Activated T-cell treated with anti-CD3 and anti-CD28 coated beads for 48 hours (primary cell): ENCODE measurements at places on chromosomes 12 and 14.

DNA sequence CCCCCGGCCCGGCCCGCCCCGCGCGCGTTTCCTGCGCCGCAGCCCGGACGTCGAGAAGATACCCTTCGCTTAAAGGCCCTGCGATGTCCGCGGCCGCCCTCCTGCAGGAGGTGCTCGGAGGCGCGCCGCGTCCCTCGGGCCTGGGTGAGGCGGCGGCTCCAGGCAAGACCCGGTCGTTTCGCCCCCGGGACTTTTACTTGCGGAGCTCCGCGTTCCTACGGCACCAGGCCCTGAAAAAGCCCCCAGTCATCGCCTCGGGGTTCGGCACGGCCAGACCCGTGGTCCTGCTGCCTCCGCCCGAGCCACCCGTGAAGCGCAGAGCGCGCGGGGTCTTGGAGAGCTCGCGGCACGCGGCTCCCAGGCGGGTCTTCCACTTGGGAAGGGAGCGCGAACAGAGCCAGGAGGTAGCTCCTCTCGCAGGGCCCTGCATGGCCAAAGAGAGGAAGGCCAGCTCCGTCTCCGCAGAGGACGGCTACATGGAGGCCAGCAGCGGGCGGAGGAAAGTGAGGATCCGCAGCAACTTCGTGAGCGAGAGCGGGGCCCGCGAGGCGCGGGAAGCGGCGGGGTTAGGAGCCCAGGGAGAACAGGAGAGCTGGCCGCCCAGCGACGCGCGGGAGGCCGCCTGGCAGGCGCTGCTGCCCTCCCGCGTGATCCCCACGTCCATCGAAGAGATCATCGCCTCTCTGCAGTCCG lies 26.9 kb downstream of the TTC6 start:
- DNase-seq: no peak

GRCh38 chr14:90091393-90091792 lies 29.6 kb downstream of the KCNK13 start:
- DNase-seq: no peak

- DNase-seq: no peak
Observed at GRCh38 chr12:108634341-108634751, 652 bp upstream of the SELPLG start.

DNA sequence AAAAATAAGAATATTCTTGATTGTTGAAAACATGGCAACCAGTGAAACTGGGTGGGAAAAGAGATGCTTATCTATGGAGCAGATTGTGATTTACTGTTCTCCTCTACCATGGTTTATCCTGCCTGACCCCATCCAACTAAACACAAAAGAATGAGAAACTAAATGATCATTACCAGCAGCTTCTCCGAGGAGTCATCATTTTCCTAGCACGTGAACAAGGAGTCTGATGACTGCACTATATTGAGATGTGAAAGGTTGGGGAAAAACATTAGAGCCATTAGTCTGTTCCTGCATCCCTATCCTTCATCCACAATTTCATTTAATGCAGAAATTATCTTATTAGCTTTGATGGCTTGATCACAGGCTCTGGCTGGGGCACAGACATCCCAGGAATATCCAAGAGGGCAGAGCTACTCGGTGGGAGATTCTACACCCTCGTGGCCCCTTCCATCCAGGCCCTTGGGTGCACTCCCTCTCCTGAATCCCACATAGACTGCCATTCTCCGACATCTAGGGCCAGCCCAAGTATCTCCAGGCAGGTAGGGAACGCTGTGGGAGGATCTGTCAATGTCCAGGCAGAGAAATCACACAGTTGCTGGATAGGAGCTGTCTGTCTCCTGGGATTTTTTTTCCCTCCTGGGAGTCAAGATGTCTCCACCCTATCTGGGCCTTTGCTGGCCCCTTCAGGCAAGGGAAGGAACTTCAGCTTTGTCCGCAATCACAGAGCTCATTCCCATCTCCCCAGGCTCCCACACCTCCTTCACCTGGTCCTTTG lies 43.3 kb upstream of the DHRS4 start:
- DNase-seq: peak; percentile 7

DNA sequence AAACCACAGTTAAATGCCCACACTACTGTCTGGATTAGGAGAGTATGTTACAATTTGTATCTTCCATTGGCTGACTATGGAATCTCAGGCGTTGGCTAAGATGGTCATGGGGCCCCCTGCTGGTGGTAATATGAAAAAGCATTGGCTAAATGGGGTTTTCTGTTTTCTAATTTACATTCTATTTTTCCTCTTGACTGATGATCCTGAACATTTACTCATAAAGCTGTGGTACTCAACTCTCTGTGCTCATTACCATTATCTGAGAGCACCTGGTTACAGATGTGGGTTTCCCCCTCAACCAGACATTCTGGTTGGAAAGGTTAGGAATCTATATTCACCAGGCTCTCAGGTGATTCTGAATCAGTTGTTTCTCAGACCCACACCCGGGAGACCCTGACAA lies 64.8 kb downstream of the WSCD2 start:
- DNase-seq: no peak

DNA sequence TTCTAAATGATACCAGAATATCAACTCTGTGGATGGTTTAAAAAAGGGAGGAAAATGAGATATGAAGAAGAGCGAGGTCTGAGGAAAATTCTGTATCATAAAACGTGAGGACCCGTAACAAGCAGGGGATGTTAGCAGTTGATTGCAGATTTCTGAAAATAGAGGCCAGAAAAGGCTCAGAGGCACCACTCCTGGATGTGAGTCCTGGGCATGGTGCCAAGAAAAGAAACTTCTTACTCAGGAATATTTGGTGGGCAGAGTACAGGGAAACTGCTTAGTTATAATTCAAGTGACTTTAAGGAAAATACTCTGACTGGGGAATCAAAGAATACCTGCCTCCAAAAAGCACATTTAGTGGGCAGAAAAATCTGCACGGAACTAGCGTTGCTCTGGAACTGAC lies 85.5 kb downstream of the PRICKLE1 start:
- DNase-seq: no peak

DNA sequence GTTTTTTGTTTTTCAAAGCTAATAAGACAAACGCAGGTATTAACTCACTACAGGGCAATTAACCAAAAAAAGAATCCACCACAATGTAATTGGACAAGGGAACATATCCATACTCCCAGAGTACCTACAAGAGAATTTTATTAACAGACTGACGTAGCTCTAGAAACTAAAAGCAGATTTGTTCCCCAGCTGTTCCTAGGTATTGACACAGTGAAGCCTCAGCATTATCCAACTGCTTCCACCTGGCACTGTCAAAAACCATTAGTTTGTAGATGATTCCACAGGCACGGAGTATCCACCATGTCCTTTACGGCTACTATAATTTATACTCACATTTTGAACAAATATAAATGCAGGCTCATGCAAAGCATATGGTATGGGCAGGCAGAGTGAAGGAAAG lies 22.3 kb downstream of the PPM1H start:
- no peak for DNase-seq

GRCh38 chr12:65524666-65525065 lies 246.2 kb downstream of the MSRB3 start:
- no peak for DNase-seq

DNA sequence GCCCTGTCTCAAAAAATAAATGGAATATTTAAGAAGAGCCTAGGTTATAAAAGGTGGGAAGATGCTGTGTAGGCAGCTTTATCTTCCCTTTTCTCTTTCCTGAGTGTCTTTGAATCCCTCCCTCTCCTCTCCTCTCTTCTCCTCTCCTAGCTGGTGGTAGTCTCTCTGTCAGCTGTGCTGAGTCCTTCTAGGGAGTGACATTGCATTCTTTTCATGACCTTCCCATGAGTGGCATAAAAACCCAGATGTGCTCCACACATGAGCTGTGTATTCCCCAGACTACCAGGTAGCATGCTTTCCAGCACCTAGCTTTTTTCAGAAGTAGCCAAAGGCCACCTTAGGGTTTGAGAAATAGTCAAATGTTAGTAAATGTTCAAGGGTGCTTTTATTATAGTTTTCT lies 23.6 kb downstream of the SAMD4A start:
- DNase-seq: no peak

DNA sequence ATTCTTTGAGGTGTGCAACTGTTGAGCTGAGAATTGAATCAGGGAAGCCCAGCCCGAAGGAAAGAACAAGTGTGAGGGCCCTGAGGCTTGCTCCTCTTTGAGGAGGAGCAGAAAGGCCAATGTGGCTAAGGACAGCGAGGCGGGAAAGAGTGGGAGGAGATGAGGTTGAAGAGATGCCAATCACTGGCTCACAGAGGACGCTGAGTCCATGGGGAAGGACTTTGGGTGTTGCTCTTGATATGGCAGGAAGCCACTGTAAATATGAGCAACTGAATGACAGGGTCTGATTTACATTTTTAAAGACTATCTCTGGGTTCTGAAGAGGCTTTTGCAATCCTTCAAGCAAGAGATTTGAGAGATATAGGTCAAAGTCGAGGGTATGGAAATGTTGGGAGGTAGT lies 3.3 kb upstream of the APPL2 start:
- no peak for DNase-seq

DNA sequence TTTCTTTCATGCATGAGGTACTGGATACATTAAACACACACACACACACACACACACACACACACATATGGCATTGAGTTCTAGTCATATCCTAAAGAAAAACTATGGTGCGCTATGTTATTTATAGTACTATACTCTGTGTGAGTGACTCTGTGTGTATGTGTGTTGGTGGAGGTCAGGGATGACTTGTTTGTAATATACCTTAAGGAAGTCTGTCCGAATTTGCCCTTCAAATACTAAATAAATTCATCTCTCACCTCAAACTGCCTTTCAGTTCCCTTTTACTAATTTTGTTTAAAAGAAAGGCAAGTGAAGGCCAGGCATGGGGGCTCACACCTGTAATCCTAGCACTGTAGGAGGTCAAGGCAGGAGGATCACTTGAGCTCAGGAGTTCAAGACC lies 2.1 kb upstream of the AKAP5 start:
- no peak for DNase-seq

- DNase-seq: no peak
Observed at GRCh38 chr12:67545298-67545697, 103.2 kb upstream of the DYRK2 start.

- peak; percentile 70 for DNase-seq
Observed at GRCh38 chr14:68790644-68791077, 2.2 kb downstream of the ZFP36L1 start.

- peak; percentile 8 for DNase-seq
Observed at GRCh38 chr14:47278233-47278842, 397.1 kb downstream of the MDGA2 start.

- DNase-seq: no peak
Observed at GRCh38 chr14:72554994-72555608, 338.8 kb downstream of the DPF3 start.

DNA sequence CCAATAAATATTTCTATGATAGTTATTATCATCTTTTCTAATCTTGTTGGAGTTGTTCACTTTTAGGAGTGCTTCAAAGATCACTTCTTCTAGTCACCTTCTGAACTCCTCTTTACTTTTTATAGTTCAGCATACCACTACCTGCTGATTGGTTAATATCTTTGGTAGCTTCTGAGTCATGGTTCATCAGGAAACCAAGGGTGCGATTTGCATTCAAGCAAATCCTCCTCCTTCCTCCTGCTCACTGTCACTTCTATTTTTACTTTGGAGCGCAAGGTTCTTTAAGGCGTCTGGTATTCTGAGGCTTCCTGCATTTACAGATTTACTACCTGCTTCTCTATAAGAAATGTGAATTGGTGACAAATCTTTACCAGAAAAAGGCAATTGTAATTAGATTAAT lies 24.0 kb downstream of the SYT1 start:
- no peak for DNase-seq

DNA sequence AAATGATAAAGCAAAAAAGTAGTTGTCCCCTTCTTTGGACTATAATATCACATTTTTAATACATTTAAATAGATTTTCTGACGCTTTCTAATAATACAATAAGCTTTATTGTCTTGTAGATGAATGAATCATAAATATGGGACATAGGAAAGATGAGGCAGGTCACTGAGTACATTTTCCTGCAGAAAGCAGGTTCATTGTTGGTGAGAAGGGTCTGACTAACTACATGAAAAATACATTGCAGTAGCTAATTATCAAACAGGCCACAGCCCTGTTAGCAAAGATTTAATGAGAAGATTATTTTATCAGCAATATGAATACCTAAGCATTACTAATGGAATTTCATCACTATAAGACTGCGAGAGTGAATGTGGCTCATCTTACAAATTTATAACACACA lies 45.6 kb downstream of the ABCD2 start:
- DNase-seq: no peak

- DNase-seq: peak; percentile 98
Observed at GRCh38 chr12:56299853-56300643, at the start of gene CS. TSS of gene CS (minus strand) at chr12:56300330. CDS start at chr12:56300201, 129 bp downstream.

GRCh38 chr12:17197971-17198370 lies 592.0 kb upstream of the LMO3 start:
- no peak for DNase-seq

DNA sequence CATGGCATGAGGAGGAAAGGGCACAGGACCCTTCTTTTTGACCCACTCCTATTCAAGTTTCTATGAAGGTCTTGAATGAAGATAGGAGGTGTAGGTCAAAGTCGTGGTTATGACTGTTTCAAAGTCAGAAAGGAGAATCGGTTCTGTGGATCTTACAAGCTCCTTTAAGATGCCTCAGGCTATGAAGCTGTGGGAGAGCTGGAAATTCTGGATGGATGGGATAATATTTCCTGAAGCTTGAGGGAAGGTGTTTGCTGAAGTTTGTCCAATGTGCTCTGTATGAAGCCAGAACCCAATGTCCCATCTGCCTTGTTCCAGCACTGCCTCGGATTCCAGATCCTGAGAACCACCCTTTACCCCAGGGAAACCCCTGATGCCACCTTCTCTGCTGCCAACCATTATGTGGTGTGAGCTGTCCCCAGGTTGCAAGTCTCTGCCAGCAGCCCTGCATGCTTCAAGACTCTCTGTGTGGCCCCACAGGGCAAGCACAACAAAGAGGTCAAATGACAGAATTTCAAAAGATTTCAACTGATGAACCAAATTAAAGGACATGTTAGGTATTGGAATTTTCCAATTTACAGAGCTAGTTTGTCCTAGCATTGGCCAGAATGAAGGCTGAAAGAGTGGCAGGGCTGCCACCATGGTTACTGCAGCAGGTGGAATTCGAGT lies 472.0 kb downstream of the RGS6 start:
- no peak for DNase-seq

- no peak for DNase-seq
Observed at GRCh38 chr14:98171654-98172053, 1100.3 kb downstream of the BCL11B start.

- DNase-seq: peak; percentile 57
Observed at GRCh38 chr14:99628887-99629618, 15.9 kb upstream of the HHIPL1 start.

DNA sequence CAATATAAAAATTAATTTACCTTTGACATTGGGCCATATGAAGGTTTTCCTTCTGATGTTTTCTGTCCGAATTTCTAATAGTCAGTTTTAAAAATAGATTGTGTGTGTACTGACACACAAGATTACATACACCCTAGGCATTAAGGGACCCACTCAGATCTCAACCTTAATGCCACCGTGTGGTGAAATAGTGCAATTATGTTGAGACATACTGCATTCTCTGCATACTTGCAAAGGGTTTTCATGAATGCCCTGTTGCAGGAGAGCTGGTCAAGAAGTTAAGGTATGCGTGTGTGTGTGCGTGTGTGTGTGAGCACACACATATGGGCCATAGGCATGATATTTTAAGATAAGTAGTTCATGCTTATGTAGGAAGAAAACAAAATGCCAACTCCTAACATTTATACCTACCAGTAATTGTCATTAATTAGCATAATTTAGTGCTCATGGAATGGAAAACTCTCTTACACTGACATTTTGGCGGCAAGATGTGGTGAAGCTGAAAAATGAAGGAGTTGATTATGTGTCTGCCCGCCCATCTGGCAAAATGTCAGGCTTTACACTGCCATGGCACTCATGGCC lies 58.8 kb downstream of the PIK3C2G start:
- no peak for DNase-seq

- no peak for DNase-seq
Observed at GRCh38 chr12:41055875-41056577, 132.1 kb upstream of the PDZRN4 start.

GRCh38 chr14:70663707-70664179 lies 22.0 kb downstream of the TTC9 start:
- DNase-seq: no peak
